ENCODE measurements at places on chromosomes 16 and 17. TPM values are rescaled to one million over a fixed set of nuclear protein-coding genes. Genes with fewer than 3 reads are reported as not detected.
A peak's percentile ranks its signal among the peaks of the same experiment; 100 is the strongest.

The ZNF750 gene
- total RNA-seq = not detected

DNA sequence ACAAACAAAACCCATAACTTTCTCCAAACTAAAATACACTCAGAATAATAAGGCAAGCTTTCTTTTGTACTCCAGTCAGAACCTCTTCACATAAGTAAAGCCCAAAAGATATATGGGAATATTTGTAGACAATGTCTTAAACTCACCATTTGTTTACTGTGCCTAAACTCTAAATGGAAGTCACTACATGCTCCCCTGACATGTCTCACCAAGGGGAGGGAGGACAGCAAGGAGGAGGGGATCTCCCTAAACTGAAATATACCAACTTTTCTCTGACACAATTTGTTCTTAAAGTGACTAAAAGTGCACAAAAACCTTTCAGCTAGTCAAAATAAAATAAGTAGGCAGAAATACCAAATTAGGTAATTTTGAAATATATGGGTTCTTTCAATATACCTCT is 38.5 kb downstream of the GRB7 start:
- peak; percentile 52 for DNase-seq

The OTOP2 gene
- not detected for total RNA-seq

- DNase-seq = no peak
Observed at GRCh38 chr16:72836985-72837384, 210.9 kb downstream of the ZFHX3 start.

The TCAP gene
- 0.82 TPM for total RNA-seq

The HSPB9 gene
- total RNA-seq = 0.09 TPM

DNA sequence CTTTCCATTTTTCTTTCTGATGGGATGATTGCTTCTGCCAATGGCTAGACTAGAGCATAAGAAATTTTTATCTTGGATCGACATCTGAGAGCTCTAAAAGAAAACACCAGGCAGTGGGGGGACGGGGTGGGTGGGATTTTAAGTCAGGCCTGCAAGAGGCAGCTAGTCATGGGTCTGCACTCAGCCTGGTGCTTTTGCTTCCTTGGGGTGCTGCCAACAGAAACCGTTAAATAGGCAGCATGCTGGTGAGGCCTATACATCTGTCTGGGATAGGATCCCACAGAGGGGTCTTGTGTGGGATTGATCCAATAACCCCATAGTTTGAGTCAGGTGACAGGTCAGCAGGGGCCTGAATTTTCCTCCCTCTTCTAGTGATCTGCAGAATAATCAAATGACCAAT is 26.9 kb downstream of the ZNRF1 start:
- DNase-seq = no peak

GRCh38 chr17:17855976-17856375 is 19.2 kb upstream of the SREBF1 start:
- DNase-seq = no peak

DNA sequence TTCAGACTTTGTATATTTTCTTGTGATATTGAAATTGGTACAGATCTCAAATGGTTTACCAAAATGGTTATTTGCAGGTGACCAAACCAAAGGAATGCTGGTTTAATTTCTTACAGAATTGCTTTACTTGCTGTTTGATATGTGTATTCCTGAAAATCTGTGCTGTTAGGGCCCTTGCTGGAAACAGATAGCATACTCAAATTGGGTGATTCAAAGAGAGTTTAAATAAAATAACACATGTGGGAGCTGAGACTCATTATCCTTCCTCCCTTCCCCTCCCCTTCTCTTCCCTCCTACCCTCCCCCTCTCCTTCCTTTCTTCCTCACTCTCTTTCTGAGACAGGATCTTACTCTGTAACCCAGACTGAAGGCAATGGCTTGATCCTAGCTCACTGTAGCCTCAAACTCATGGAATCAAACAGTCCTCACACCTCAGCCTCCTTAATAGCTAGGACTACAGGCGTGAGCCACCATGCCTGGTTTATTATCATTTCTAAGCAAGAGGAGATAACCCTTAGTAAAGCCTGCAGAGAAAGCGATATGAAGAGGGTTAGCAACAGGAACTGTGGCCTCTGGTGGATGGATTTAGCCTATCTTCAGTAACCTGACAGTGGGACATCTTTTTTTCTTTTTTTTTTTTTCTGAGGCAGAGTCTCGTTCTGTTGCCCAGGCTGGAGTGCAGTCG is 141.9 kb downstream of the BCAS3 start:
- no peak for DNase-seq

- DNase-seq = peak; percentile 94
Observed at GRCh38 chr17:29929533-29930408, at the start of gene SSH2. TSS of gene SSH2 (minus strand) at chr17:29930228. CDS start at chr17:29930000, 228 bp downstream.

DNA sequence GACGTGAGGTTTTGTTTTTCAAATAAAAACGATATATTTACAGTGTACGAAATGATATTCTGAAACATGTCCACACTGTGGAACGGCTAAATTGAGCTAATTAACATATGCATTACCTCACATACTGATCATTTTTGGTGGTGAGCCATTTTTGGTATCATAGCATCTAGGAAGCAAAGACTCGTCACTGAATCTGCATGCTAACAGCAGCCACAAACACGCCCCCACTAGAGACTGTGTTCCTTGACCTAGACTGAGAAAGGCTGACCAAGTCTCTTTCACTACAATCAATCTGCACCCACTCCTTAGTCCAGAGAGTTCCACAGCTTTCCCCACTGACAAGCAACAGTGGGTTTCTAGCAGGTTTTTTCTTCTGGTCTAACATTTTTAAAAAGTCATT is 29.5 kb downstream of the NPLOC4 start:
- DNase-seq = no peak

The NATD1 gene
- 1.7 TPM for total RNA-seq

- DNase-seq = peak; percentile 12
Observed at GRCh38 chr16:16797239-16797638, 418.3 kb downstream of the NPIPA7 start.

The PIMREG gene
- total RNA-seq = 10.0 TPM

The GPR142 gene
- total RNA-seq = not detected

GRCh38 chr16:87412996-87413421 is 20.9 kb downstream of the MAP1LC3B start:
- DNase-seq = no peak

The GPR179 gene
- 0.05 TPM for total RNA-seq

GRCh38 chr16:85854935-85855334 is 44.0 kb upstream of the IRF8 start:
- no peak for DNase-seq

DNA sequence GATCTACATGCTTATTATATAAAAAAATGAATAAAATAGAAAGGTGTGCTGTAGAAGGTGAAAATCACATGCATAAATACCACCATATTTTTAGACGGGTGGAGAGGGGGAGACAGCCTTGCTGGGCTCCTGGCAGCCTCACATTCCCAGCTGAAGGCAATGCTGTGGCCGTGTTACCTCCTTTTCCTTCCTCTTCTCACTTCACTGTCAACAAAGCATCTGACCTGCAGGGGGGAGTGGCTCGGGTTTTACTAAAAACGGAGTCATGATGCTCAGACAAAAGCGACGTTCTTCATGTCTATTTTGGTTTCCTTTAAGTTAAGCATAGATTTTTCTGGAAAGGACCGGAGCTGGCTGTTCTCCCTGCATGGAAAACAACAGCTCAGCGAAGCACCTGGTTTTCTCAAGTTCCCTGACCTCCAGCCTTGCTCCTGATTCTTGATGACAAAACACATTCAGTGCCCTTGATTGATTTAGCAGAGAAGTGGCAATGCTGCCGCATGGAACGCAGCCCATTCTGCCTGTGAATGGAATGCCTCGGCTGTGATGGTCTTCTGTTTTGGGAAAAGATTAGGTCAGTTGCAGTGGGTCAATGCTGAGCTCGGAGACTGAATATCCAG is 5.5 kb upstream of the RPTOR start:
- DNase-seq = peak; percentile 23

GRCh38 chr16:81401035-81401950 is 43.3 kb upstream of the CMIP start:
- no peak for DNase-seq

- peak; percentile 51 for DNase-seq
Observed at GRCh38 chr17:78263063-78263735, 31.8 kb downstream of the TMEM235 start.

The HOXB1 gene
- not detected for total RNA-seq

GRCh38 chr17:34220752-34221395 is 34.2 kb upstream of the CCL2 start:
- no peak for DNase-seq

The GRIN2A gene
- total RNA-seq = not detected

DNA sequence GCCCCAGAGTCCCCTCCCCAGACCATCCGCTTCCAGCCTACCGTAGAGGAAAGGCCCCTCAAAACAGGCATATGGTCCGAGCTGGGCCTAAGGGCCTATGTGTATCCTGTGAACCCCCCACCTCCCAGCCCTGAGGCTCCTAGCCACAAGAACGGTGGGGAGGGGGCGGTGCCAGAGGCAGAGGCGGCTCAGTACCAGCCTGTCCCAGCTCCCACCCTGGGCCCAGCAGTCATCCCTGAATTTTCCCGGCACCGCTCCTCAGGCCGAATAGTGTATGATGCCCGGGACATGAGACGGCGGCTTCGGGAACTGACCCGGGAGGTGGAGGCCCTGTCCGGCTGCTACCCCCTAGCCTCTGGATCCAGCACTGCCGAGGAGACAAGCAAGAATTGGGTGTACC is 1.1 kb downstream of the SPEM1 start:
- no peak for DNase-seq

The FTO gene
- total RNA-seq = 57.6 TPM

- DNase-seq = peak; percentile 84
Observed at GRCh38 chr16:964356-965035, 6.3 kb downstream of the LMF1 start.

- DNase-seq = peak; percentile 65
Observed at GRCh38 chr17:77842528-77843147, 115.9 kb upstream of the TNRC6C start.

- no peak for DNase-seq
Observed at GRCh38 chr17:27818401-27819105, 18.2 kb upstream of the NOS2 start.

The KRTAP3-2 gene
- not detected for total RNA-seq

DNA sequence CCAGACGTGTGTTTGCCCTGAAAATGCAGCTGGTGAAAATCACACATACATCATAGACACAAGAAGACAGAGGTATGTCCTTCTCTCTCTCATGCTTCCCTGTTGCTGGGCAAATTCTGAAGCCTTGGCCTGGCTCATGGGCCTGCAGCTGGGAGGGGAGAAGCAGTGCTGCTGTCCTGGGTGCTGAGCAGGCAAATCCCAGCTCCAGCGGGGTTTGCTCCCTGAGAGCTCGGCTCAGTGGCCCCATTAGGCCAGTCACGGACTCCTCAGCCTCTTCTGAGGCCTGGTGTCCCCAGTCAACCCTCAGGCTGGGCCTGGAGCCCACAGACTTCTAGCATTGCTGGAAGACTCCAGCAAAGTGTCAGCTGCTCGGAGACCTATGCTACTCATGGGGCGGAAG is 11.7 kb downstream of the RHBDL3 start:
- no peak for DNase-seq

The TNFRSF13B gene
- total RNA-seq = not detected

DNA sequence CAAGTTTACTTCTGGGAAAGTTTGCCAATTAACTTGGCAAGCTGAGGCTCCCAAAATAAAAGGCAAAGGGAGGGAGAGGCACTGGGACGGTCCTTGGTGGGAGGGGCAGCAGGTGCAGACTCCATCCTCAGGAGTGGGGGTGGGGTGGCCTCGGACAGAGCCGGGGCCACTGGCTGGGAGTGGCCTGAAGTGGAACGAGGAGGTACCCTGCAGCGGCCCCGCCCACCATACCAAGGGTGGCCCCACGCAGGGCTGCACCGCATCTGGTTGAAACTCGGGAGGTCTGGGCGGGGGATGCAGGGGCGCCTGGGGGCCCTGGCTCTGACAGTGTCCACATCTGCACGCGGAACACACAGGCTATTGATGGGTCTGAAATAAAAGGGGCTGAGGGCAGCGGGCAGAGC is 42.4 kb upstream of the SLC38A10 start:
- DNase-seq = no peak

DNA sequence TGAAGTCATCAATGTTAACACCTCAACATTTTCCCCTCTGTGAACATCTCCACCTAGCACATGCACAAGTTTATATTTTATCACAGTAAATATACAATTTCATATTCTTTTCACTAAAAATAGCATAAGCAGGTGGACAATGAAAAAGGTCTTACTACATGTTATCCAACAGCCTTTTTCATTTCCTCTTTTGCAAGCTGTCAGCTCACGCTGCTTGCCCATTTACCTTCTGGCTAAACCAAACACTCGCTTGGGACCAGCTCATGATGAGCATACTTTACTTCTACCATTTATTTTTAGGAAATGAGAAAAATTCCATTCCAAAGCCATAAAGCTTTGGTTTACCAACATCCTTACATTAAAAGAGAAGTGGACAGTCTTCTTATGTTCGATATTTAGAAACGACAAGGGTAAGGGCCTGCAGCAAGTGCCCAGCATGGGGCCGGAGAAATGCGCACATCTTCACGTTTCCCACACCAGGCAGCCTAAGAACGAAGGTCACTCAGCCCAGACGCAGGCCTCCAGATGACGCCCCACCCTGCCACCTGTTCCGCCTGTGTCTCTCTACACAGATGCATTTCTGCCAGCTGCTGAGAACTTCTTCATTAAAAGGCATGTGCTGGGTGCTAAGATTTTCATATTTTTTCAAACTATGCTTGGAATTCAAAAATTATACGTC is 13.9 kb downstream of the SNN start:
- no peak for DNase-seq

DNA sequence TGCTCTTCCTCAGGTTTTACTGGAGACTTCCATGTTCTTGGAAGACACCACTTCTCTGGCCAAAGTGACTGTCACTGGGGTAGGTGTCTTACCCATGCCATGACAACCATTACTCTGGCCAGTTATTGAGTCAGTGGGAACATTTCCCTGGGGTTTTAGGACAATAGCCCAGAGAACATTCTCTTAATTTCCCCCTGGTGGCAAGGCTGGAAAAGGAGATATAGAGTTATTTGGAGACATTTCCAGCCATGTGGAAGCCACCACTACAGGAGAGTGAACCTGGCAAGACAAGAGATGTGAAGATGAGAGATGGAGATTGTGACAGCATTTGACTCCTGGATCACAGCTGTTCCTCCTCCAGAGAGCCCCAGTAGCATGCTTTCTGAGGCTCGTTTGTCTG is 106.2 kb downstream of the CDK5R1 start:
- no peak for DNase-seq

GRCh38 chr17:77593081-77593480 is 365.4 kb upstream of the TNRC6C start:
- DNase-seq = no peak

- DNase-seq = no peak
Observed at GRCh38 chr16:50737420-50737959, 4.4 kb upstream of the CYLD start.
